Mesenchymal stem cell (in vitro differentiated cells and primary cell): ENCODE measurements at places on chromosomes 12 and 14.

DNA sequence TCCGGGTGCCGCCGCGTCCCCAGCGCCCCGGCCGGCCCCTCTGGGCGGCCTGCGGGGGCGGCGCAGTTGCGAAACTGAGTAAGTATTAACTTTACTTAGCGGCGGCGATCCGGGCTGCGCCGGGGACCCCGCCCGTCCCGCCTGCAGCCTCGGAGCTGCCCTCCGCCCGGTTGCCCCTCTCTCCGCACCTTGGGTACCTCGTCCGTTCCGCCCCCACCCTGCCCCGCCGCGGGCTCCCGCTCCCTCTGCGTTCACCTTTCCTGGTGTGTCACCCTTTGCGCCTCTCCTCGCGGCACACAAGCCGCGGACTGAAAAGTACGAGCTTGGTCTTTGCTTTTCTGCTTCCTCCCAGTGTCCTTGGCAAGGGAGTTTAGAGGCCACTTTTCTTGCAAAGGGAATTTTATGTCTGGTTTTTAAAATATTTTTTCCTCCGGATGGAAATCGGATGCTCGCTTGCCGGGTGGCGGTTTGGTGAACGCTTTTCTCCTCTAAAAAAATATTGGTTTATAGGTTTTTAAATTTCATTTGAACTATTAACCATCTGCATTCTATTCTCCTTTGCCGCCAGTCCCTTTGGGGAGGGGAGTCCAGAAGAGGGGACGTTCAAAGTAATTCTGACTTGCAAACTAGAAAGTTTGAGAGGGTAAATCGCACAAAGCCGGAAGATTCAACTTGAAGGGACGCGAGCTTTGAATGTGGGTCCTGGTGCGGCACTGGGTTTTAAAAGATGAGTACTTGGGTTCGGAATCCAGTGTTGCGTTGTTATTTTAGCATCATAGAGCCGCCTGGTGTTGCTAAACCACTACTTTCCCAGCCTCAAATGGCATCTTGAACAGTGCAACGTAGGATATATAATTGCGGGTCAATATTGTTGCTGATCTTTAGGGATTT, 834 bp downstream of the RASSF8 start:
- peak; percentile 87 for DNase-seq

DNA sequence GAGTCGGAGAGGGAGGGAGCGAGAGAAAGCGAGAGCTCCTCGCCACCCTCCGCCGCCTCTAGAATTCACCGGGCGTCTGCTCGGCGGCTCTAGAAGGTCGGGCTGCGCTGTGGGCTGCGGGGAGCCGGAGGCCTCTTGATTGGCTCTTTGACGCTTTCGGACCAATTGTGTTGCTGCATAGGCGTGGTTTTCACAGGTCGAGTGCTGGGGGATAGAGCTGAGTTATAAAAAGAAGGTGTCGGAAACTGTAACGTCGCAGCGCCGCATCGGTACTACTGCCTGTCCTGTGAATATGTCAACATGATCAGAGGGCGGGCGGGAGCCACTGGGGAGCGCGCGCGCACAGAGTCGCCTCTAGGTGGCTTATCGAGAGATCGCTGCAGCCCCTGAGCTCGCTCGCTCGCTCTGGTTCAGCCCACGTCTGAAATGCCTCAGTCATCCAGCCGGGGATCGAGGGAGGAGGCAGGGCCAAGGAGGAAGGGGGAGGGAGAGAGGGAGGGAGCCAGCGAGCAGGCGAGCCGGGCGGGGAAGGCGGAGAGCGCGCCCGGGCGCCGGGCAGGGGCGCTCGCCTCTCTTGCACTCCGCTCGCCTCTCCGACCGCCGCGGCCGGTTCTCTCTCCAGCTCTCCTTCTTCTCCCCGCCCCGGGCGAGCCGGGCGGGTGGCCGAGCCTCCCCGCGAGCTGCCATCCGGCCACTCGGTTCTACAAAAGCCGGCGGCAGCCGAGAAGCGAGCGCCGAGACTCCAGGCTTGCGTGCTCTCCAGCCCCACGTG, at the start of gene TBX3:
Gene TBX3, minus strand, starts transcription at position 78 of the 772 bp plus-strand sequence. CDS start 975 bp downstream, outside the sequence.
- peak; percentile 100 for DNase-seq

DNA sequence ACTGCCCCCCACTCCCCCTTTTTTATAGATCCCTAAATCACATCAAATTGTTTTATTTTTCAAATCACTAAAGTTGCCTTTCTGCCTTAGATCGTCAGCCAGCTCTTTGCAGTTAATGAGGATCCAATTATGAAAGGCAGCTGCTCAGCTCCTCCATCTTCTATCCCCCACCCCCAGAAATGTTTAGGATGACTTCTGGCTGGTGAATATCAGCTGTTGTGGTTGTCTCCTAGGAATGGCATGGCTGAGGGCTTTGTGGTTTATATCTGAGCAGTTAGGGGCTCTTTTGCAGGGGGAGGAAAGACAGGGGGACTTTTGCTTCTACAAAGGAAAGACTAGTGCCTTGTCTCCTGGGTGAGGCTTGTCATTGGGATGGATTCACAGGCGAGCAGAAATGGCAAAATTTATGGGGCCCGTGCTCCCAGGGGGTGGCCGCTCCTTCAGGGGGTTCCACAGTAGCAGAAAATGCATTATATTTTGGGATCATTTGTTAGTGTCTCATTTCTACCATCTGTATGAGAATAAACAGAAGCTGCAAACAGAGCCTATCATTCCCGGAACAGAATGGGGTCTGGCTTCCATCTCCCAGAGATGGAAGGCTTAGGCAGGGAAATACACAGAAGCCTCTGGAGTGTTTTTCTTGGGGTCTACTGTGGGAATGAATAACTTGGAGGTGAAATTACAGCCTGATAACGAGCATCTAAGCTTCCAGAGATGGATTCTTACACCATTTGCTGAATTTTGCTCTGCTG, 6.5 kb downstream of the JDP2 start:
- DNase-seq: peak; percentile 79

DNA sequence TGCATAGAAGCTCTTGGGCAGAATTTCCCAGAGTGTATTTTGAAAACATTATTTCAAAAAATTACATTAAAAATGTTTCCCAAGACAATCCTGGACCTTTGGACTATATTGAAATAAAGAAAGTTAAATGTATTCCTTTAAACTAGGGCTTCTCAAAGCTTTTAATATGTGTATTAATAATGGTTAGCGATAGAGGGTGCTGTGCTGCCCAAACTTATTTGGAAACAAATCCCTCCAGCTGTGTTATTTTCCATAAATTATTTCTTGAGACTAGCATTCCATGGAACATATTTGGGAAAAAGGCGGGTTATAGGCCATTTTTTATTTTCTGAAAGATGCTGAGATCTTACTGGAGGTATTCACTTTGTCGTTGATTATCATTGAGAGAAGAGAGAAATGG, 397.8 kb upstream of the MIS18BP1 start:
- no peak for DNase-seq

DNA sequence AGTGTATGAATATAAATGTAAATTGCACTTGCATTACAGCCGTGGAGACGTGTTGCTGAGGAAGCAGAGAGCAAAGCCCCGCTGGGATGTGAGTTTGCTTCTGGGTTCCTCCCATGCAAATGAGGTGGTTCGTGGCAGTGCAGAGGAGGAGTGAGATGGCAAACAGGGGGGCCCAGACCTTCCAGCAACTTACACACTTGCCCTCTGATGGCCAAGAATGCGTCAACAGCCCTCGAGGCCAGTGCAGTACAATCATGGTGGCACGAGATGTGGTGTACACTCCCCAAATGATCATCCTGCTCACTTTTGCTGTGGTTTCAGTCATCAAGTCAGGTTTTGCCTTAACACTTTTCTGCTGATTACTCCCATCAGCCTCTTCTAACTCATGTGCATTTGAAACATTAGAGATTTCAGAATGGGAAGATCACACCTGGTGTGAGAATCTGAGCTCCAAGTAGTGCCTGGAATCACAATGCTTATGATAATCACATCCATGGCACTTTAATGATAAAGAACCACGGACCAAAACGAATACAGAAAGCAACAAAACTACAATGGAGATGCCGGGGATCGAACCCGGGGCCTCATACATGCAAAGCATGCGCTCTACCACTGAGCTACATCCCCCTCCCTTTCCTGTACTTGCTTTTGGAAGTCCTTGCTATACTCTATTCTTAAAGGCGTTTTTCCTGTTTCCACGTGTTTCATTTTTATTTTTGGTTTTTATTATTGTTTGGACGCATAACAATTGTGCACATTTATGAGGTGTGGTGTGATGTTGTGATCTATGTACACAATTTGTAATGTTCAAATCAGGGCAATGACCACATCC, 7.0 kb upstream of the UBC start:
- peak; percentile 72 for DNase-seq

GRCh38 chr12:81468206-81468605, 290.9 kb downstream of the PPFIA2 start:
- no peak for DNase-seq

- peak; percentile 45 for DNase-seq
Measured at GRCh38 chr14:79325071-79325470, 886.2 kb downstream of the DIO2 start.
